ENCODE measurements at places on chromosomes 4 and X.

GRCh38 chrX:45788941-45789348 lies 588.3 kb upstream of the DIPK2B start:
- no peak for DNase-seq

DNA sequence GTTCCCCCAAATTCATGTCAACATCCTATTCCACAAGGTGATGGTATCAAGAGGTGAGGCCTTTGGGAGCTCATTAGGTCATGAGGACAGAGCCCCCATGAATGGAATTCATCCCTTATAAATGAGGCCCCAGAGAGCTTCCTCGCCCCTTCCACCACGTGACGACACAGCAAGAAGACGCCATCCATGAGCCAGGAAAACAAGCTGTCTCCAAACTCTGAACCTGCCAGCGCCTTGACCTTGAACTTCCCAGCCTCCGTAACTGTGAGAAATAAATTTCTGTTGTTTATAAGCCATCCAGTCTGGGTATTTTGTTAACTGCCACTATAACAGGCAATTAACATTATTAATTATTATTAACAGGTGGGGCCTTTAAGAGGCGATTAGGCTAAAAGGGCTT lies 5.8 kb downstream of the AGA start:
- no peak for DNase-seq

GRCh38 chrX:39445336-39445735 lies 644.1 kb downstream of the MID1IP1 start:
- DNase-seq = peak; percentile 30

DNA sequence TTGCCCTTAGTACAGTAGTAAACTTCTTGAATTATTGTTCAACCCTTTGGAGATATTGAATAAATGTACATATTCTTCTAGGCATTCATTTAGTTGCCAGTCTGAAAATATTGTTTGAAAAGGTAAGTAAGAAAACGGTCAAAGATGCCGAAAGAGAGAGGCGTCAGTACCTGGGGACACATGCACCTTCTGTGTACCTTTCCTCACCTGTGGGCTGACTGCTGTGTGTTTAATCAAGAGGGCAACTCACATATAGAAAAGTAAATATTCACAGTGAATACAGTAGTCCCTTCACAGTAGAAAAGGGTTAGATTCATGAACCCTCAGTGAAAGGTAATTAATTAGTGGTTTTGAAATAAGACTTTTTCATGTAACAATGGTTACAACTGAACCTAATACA lies 6.9 kb downstream of the ANXA10 start:
- DNase-seq = no peak

- no peak for DNase-seq
Measured at GRCh38 chrX:100743009-100743607, 11.2 kb upstream of the SYTL4 start.

- no peak for DNase-seq
Measured at GRCh38 chr4:888029-888428, 44.1 kb downstream of the GAK start.

DNA sequence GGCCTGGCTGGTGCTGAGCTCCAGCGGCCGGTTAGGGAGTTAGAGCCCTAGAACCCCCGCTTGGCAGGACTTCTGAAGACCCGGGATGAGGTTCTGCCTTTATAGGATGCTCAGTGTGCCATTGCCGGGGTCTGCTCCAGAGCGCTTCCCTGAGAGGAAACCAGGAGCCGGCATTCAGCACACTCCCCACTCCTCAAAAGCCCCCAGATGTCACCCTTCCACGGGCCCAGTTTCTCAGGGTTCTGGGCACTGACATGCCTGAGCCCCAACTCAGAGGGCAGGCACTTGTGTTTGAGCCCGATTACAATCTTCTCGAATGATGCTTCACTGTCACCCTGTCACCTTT lies 6.5 kb downstream of the NKX3-2 start:
- no peak for DNase-seq

DNA sequence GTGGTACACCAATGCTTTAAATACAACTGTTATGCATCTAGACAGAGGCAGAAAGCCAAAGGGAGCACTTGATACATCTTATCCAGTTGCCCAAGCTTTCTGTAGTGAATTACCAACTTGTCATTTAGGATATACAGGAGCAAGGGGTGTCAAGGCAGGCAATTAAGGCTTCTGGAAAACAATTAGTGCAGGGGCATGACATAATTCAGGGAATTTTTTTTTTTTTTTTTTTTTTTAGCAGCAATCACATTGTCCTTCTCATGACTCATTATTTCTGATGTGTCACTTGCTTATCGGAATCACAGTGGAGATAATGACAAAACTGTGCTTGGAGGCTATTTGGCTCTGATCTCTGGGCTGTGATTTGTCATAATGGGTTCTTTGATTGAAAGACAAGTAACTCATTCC lies 259.5 kb downstream of the ARHGAP24 start:
- DNase-seq = no peak

DNA sequence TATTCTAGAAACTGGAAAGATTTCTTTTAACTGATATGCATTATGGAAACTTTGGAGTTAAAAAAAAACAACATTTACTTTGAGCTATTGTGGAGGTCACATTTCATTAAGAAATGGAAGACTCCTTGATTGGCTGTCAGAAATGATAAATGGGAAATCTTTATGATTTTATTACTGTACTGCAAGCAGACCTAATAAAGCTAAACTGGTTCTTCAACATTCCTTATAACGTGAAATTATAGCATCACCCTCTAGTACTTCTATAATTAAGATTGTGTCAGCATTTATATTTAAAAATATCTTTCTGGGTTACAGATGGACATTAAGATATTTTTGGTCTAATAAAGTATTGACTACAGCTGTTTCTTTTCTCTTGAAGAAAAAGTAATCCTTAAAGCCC lies 213.8 kb upstream of the PACRGL start:
- DNase-seq = no peak

- no peak for DNase-seq
Measured at GRCh38 chrX:117429501-117429900, 687.1 kb downstream of the KLHL13 start.

DNA sequence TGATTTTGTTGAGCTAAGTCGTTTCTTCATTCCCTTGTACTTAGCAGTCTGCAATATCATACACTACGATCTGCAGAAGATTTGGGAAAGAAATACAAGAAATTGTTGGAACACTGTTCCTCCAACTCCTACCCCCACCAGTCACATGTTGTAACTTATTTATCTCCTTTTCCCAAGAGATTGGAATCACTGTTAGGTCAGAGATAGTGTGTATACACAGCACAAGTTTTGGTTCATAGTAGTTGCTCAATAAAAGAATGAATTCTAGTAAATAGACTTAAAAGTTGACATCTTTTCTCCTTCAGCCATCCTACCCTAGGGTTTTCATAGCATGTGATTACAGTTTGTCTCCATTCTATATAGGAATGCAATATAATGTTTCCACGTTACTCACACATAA lies 68.8 kb downstream of the ARFIP1 start:
- no peak for DNase-seq

- no peak for DNase-seq
Measured at GRCh38 chr4:119872371-119873016, 194.2 kb downstream of the MAD2L1 start.

GRCh38 chr4:2126309-2127043 lies 67.3 kb downstream of the NAT8L start:
- no peak for DNase-seq

DNA sequence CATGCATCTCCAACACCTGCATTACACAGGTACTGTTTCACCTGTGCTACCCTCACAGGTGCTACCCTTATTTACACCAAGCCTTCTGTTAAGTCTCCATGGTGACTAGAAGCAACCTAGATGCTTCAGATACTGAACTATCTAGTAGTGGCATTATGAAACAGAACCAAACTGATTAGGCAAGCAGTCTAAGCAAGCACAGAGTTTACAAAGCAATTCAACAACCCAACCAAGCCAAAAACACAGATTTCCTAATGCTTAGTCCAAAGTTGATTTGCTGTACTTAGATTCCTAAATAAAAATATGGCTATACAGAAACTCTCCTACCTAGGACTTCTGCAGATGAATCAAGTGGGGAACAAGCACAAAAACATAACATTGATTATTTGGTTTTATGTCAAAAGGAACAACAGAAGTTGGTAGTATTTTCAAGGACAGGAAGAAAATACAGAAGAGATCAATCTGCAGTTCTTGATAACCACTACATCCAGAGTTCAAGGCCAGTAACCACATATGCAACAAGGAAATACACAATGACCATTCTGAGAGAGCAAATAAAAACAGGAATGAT lies 3.2 kb downstream of the TAPT1 start:
- DNase-seq = no peak

DNA sequence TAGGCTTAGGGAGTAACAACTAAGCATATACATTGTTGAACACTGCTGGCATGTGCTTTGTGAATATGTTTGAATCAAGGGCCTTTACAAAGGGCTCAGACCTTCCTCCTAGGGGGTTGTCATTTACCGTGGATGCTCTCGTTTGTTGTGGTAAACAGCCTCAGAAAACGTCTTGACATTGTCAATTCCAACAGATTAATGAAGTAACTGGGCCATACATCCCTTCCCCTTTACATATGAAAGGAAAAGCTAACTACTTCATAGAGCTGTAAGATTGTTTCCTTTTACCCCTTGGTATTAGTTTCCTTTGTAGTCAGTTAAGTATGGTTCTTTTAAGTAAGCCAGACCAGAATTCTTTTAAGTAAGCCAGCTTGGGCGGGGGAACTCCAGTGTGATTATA lies 42.9 kb downstream of the FAT4 start:
- DNase-seq = no peak

DNA sequence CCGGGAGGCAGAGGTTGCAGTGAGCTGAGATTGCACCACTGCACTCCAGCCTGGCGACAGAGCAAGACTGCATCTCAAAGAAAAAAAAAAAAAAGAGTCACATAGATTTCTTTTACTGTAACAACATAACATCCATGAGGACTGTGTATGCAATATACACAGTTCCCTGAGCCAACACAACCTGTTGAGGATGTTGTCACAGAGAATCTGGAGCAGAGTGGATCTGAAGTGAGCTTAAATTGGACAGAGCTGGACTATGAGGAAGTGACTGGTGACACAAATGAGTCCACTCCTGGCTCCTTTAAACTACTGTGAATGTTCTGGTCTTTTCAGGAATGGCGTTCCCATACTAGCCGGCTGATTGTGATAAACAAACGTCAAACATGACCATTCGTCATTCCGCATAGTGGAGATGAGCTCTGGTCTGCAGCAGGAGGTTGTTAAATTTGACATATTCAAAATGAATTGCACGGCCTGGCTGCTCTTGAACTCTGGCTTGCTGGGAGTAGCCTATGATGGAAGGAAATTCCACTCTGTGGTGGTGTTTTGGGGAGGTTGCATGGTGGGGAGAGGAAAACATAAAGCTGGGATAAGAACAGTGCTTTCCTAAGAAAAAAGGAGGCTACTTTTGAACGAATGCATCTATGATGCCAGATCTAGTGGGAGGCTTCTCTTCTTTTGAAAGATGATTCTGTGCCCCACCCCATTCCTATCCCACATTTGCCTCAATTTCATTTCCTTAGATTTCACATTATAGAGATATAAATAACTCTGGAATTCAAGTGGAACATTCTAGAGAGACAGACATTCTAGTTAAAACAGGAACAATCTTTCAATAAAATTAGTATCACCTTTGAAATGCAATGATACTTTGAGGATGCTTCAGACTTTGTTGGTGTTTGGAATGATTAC lies 149.5 kb downstream of the SHROOM3 start:
- no peak for DNase-seq

- DNase-seq = no peak
Measured at GRCh38 chr4:151677193-151677592, 83.6 kb downstream of the GATB start.

DNA sequence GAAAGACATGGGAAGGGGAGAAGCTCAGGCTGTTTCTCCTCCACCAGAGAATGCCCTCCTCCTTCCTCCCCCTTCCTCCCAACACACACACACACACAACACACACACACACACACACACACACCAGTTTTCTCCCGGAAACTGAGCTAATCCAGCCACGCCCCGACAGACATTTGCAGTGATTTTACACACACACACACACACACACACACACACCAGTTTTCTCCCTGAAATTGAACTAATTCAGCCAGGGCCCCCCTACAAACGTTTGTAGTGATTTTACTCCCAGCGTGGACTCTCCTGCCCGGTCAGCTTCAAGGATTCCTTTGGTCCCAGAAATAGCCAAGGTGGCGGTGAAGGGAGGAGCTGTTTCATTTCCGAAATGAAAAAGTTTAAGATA lies 32.9 kb upstream of the STX18 start:
- peak; percentile 59 for DNase-seq

DNA sequence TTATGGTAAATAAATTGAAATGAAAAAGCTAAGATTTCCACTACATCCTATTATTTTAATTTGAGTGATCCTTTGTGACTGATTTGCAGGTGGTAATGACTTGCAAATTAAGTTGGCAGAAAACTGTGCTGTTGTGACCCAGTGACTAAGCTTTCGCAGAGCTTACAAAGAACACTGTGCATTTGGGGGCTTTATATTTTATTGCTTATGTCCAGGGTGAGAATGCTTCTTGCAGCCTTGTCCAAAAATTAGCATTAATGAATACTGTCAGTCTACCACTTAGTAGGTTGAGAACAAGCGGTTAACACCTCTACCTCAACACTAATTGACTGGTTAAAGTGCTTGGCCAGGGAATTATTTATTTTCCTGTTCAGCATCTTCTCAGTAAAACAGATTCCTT lies 991.3 kb upstream of the DIAPH2 start:
- no peak for DNase-seq

DNA sequence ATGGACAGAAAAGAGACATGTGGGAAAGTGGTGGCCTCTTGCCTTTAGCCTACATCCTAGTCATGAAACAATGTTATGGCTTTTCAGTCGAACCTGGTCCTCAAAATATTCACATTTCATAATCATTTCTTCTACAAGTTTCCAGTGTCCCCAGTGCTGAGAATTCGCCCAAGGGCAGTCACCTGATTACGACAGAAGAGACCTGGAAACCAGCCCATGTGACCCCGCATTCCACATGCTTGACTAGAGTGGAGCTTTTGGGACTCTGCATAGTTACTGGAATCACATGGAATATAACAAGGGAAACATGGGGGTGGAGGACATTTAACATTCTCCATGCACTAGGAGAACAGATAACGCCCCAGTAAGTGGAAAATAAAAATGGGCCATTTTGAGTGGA lies 100.1 kb downstream of the PPARGC1A start:
- DNase-seq = no peak

DNA sequence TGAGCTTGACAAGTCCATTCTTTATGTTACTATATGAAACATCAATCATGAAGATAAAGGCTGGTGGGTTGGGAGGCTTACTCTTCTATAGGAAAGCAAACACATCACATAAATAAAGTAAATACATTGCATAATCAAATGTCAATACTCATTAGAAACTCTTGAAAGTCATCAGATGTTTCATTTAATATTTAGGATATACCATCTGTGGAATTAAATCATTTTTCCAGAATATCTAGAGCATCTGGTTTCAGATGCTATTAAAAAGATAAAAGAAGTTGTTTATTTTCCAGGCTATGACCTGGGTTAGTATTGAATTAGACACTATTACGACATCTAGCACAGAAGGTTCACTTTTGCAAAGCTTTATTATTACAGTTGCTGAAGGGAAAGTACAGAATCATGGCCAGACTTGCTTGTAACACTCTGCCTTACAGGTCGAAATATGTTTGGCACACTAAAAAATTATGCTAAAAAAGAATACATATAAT lies 72.6 kb downstream of the METTL14 start:
- DNase-seq = no peak

Data from CD4-positive, alpha-beta T cell treated with Interleukin-4 for 1 hour (primary cell).